ENCODE measurements at places on chromosomes 3 and 15. TPM values are rescaled to one million over a fixed set of nuclear protein-coding genes. Genes with fewer than 3 reads are reported as not detected.
A peak's percentile ranks its signal among the peaks of the same experiment; 100 is the strongest.

The GOLGA8T gene
- not detected for total RNA-seq

The KCNMB2 gene
- total RNA-seq: not detected

The ACP3 gene
- total RNA-seq: 0.79 TPM

The SLC33A1 gene
- 23.3 TPM for total RNA-seq

The CLDN11 gene
- total RNA-seq: 0.22 TPM

The GOLGA8F gene
- not detected for total RNA-seq

The PPARG gene
- 71.6 TPM for total RNA-seq

The ADAMTSL3 gene
- 0.05 TPM for total RNA-seq

The CIDEC gene
- total RNA-seq: not detected

DNA sequence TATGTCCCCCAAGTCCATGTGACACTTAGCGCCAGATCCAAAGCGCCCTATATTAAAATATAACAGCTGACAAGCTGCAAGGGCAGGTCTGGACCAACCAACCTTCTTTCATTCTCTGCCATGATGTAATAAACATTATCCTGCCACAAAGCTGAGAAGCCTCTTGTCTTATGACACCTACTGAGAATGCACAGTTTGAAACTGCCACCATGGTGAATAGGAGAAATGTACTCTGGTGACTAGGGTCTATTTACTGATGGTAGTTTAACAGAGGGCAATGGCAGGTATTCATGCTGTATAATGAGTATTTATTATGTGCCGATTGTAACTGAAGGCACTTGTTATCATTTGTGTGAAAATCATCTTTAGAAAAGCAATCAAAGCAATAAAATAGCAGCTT lies 634.0 kb downstream of the OTOL1 start:
- no peak for DNase-seq

DNA sequence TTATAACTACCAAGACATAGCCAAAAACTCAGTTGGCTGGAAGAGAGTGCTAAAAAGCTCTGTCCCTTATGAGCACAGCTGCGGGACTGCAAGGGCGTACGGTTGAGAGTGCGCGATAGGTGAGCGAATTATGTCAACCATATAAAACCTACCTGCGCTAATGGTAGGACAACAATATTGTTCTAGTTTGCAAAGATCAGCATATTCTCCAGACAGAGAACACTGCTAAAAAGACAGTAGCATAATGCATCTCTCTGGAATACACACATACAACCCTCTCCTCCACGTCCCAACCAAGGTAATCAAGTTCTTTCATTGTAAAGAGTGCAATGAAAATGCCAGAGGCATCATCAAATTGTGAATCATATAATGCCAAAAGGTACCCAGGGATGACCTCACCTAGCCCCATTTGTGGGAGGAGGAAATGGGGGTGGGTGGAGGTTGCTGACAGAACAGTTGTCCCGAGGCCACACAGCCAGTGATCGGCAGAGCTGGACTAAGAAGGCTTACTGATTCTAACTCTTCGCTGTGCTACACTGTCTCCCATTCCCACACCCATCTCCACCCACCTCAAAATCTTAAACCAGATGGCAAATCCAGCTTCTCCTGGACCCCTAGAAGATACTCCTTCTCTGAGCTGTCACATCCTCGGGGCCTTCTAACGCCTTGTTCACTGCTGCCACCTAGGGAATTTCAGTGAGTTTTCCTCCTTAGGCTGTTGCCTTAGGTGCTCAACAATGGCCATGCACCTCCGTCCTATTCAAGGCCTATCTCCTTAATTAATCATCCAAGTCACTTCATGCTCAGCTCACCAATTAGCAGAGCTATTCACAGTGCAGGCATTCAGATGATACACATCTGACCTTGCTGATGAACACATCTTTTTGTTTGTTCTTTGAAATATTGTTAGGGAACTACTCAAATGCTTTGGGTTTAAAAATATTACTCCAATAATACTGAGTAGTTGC lies 60.7 kb downstream of the RPL22L1 start:
- DNase-seq: peak; percentile 56

GRCh38 chr3:175287361-175287963 lies 428.3 kb downstream of the NAALADL2 start:
- no peak for DNase-seq

DNA sequence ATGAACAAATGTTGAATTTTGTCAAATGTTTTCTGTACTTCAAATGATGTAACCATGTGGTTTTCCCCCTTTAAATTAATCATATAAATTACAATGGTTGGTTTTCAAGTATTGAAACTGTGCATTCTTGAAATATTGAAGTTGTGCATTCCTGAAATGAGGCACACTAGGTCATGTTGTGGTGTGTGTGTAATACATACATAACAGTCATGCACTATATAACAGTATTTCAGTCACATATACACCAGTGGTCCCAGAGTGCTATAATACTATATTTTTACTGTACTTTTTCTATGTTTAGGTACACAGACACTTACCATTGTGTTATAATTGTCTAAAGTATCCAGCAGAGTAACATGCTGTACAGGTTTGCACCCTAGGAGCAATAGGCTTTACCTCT lies 11.0 kb upstream of the IQCF5 start:
- DNase-seq: no peak

DNA sequence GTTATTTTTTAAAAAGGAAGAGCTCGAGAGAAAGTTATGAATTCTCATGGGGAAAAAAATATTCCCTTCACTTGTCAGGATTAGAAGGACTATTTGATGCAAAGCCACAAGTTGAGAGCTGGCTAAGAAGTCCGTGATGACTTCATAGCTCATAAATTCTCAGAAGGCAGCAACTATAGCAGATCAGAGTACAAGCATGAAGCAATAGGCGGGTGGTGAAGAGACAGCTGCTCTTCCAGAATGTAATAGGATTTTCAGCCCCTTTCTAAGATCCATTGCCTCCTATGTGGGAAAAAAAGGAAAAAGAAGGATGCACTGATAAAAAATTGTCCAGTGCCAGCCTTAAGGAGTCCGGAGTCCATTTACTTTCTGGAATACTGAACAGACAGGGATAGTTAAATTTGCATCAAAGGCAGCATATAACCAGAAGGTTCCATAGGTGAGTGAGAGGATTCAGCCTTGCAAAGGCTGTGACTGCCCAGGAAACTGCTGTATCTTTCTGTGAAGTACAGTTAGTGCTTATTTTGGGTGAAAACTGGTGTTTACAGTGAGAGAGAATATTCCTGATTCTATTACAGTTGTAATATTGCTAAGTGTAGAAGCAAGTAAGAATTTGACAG lies 929.5 kb upstream of the ALCAM start:
- peak; percentile 38 for DNase-seq

DNA sequence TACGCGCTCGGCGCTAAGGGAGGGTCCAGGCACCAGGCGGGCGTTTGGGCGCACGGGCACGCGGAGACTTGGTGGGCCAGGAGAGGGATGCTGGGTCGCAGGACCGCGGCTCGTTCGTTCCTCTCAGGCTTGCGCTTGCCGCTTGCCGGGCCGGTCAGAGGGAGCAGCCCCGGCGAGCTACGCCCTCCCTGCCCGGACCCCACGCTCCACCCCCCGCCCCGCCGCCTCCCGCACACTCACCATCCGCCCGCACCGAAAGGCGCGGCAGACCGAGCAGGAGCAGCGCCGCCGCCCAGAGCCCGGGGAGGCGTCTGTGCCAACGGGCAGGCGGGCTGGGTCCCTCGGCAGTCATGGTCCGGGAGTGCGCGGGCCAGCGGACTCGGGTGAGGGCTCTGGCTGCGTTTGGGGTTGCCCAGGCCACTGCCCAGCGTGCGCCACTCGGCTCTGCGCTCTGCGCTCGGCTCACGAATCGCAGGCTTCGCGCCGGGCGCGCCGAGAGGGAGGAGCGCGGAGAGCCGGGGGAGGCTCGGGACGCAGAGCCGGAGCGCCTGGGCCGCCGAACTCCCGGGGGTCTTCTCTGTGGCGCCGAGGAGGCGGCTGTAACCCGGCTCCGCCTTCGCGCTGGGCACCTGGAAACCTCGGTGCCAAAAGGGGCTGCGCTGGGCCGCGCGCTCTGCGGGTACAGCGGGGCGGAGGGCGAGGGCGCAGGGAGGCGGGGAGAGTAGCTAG lies at the start of gene SUSD5:
SUSD5 (minus strand) TSS at position 365 of the 729 bp plus-strand sequence; CDS start at position 352, 13 bp downstream.
- no peak for DNase-seq

DNA sequence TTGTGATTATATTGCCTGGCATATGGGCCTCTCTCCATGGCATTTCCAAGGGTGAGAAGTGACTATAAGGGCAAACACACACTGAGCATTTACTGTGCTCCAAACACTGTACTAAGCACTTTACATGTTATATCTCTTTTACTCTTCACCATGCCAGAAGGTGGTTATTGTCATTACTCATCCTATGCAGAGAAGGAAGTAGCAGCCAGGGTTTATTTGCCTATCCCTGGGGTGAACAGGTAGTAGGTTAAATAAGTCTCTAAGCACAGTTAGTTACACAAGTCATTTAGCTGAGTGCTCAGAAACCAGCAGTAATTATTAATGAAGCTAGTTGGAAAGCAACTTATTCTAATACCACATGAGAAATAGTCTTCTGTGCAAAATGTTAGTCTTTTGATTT lies 109.9 kb upstream of the SYNPR start:
- no peak for DNase-seq

GRCh38 chr3:102235679-102236078 lies 199.1 kb upstream of the ZPLD1 start:
- DNase-seq: no peak

DNA sequence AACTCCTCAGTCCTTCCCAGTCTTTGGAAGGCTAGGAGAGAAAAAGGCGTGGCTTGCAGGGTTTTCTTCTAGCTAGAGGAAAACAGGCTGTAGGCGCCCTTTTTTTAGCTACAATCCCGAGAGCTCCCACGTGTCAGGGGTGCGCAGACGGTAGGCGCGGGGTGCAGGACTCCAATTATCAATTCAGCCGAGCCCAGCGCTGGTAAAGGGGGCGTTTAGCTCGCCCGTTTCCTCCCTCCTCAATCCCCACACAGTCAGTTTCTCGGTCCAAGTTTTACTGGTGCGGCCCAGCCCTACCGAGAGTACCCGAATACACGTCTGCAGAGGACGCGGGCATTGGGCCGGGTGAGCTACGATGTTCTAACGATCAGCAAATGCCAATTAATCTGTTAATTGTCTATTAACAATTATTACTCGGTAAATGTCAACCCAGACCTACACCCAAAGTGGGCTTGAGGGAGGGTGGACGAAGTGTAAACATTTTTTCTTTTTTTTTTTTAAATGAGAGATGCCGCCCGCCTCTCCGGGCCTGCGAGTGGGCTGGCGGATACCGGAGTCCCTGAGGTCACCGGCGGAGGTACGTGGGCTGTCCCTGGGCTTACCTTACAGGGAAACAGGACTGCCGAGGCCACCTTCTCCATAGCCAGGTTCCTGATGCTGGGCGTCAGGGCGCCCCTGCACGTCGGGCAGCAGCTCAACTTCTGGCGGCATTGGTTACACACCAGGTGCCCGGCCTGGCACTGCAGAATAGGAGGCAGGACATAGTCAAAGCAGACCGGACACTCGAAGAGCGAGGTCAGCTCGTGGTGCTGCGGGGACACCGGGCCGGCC lies 923 bp downstream of the SIAH2 start:
- DNase-seq: no peak

GRCh38 chr3:101828691-101829436 lies 20.4 kb upstream of the NFKBIZ start:
- no peak for DNase-seq

DNA sequence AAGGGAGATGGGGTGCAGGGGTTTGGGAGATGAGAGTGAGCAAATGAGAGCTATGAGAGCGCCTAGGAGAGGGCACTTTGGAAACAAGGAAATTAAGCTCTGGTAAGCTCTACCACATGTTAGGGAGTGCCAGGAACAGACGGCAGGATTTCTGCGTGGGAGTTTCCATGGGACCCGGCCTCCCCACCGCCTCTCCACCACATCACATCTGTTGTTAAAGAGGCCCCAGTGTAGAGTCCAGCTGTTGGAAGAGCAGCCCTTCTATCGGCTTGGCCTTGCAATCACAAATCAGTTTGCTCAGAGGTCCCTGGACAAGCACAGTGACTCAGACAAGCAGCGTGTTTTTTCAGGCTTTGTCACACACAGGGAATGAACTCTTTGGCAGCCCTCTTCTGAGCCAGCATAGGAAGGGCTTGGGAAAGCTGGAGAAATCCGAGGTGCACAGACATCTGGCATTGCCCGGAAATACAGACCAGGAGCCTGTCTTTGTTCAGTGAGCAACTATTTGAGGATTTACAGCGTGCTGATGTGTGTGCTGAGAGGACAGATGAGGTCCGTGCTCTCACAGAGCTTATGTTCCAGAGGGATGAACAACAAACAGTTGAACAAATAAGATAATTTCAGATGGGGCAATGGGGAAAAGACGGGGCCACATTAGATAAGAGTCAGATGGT lies 370.6 kb upstream of the PROK2 start:
- no peak for DNase-seq

- DNase-seq: no peak
These were observed 1.2 kb downstream of the FAM98B start for GRCh38 chr15:38455092-38455491.

GRCh38 chr3:141537856-141538255 lies 51.0 kb downstream of the RASA2 start:
- no peak for DNase-seq

DNA sequence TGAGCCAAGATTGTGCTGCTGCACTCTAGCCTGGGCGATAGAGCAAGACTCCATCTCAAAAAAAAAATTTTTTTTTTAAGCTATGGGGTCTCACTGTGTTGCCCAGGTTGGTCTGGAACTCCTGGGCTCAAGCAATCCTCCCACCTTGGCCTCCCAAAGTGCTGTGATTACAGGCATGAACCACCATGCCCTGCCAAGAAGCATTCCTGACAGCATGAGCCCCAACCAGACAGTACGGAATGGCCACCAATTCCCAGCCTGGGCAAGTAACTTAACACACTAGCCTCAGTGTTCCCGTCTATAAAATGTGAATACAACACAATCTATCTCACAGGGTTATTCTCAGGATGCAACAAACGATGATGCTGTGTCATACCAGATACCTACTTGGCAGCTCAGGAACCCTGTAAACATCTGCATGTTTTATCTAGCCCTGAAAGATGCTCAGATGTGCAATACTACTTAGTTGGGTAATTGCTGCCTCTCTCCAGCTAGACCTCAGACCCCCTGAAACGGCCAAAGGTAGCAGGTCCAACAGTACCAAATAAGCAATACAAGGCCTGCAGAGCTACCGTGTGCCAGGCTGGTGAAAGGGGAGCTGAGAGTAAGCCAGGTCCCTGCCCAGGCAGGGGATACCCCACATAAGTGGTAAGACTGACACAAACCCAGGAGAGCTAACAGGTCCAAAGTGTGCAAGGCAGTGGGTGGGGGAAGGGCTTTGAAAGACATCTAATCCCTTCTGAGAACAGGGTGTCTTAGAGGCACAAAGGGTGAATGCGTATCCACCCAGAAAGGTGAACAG lies 1.9 kb downstream of the TKT start:
- DNase-seq: no peak

- DNase-seq: no peak
These were observed 86.2 kb downstream of the ASB7 start for GRCh38 chr15:100688549-100689120.

DNA sequence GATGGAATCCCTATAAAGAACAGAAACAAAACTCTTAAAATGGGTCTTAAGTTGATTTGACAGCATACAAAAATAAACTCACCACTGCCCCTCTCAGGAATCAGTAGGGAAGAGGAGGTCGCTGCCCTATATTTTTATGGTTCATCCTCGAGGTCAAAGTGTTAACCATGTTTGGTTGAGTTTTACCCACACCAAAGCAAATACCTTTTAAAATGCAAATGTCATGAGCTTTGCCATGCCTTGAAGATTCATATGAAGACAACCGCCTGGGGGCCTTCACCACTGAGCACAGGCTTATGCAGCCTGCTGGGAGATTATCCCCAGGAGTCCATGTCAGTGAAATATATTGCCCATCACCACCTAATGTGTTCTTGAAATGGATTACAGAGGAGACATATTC lies 66.1 kb downstream of the GLB1 start:
- DNase-seq: no peak

GRCh38 chr3:50163572-50164455 lies 8.7 kb downstream of the SEMA3F start:
- no peak for DNase-seq

- no peak for DNase-seq
These were observed 3.7 kb upstream of the SOX2 start for GRCh38 chr3:181707980-181708379.

All from HCT116 (cell line).